ENCODE measurements at places on chromosomes 5 and 9.

GRCh38 chr5:142690667-142691066 lies 4.8 kb upstream of the FGF1 start:
- no peak for DNase-seq

DNA sequence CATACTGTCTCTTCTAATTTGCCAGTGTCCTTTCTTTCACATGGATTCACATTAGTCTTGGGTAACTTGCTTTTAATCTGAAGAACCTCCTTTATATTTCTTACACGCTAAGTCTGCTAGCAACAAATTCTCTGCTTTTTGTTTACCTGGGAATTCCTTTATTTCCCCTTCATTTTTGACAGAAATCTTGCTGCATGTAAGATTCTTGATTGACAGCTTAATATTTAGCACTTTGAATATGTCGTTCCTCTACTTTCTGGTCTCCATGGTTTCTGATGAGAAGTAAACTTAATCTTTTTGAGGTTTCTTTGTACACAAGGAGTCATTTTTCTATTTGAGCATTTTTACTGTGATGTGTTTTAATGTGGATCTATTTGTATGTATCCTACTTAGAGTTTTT lies 6.2 kb upstream of the PTPDC1 start:
- DNase-seq = no peak

- DNase-seq = peak; percentile 18
Observed at GRCh38 chr5:153831973-153832372, 206.7 kb downstream of the FAM114A2 start.

DNA sequence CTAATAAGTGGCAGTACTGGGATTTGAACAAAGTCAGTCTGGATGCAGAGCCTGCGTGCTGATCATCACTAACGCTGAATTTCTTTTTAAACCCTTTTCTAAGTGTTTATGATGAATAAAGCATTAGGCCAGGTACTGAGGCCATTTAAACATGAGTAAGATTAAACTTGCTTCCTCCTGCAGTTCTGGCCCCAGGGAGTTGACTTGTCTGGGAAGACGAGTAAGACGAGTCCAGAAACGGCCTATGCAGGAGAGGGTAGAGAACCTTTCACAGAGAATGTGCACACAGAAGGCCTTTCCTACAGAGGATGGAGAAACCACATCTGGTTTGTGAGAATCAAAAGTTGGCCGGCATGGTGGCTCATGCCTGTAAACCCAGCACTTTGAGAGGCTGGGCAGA lies 42.9 kb downstream of the SPRY4 start:
- no peak for DNase-seq

DNA sequence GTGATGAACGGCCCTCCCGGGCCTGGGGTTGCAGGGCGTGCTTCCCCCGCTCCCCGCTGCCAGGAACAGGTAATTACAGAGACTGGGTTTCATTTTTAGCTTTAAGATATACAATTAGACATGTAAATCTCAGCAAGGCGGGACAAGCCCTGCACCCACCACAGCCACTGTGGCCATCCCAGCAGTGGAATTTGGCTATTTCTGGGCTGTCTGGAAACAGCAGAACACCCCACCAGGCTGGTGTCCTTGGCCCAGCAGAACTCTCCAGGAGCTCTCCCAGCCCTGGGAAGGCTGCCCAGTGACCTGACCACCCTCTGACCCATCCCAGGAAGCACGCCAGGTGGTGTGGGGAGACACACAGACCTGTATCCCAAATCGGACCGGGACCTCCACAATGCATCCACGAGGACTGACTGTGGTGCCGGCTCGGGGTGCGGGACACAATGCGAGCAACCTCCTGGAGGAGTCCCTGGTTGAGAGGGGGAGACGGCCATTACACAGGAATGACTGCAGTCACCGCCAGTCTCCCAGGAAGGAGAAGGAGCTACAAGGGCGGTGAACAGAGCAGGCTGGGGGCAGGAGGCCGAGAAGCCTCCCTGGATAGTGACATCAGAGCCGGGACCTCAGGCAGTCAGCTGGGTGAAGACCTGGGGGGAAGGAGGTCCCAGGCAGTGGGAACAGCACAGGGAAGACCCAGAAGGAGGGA lies 17.3 kb downstream of the EEIG1 start:
- no peak for DNase-seq

- DNase-seq = no peak
Observed at GRCh38 chr5:145685417-145685816, 149.7 kb downstream of the PRELID2 start.

DNA sequence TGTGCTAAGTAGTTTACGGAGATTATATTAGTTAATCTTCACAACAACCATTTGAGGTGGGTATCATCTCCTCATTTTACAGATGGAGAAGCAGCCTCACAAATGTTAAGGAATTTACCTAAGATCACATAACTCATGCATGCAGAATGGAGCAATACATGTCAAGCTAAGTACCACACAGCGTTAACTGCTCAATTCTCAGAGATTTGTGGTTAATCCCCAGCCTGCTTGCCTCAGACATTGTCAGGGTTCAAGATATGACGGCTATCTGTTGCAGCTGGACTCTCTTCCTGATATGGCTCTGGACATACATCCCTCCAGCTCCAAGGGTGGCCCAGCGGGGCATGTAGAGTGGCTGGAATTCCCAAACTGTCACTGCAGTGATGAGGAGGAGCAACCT lies 7.3 kb upstream of the ZNF346 start:
- no peak for DNase-seq

DNA sequence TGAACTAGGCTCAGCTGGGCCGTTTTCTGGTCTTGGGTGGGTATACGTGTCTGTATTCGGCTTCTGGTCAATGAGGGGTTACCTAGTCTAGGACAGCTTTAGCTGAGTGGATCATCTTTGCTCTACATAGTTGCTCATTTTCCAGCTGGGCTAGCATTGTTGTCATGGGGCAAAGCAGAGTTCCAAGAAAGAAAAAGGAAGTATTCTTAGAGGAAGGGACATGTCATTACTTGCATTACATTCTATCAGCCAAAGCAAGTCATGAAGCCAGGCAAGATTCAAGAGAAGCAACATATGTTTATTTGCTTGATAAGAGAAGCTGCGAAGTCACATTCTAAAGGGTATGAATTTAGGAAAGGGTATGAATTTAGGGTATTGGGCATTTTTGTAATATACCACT lies 396.5 kb downstream of the ZNF608 start:
- no peak for DNase-seq

DNA sequence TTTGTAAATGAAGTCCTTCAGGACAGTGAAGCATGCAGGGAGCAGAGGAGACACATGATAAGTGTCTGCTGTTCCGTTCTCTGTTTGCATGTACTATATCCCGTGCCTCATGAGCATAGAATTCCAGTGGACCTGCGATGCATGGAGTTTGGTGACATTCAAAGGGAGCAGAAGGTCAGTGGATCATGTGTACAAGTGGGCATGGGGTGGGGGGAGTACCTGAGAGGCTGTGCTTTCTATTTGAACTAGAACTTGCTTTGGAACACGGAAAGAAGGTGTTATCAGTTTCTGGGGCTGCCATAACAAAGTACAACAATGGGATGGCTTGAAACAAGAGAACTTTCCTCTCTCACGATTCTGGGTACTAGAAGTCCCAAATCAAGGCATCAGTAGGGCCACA lies 5.1 kb upstream of the CCNJL start:
- DNase-seq = no peak

DNA sequence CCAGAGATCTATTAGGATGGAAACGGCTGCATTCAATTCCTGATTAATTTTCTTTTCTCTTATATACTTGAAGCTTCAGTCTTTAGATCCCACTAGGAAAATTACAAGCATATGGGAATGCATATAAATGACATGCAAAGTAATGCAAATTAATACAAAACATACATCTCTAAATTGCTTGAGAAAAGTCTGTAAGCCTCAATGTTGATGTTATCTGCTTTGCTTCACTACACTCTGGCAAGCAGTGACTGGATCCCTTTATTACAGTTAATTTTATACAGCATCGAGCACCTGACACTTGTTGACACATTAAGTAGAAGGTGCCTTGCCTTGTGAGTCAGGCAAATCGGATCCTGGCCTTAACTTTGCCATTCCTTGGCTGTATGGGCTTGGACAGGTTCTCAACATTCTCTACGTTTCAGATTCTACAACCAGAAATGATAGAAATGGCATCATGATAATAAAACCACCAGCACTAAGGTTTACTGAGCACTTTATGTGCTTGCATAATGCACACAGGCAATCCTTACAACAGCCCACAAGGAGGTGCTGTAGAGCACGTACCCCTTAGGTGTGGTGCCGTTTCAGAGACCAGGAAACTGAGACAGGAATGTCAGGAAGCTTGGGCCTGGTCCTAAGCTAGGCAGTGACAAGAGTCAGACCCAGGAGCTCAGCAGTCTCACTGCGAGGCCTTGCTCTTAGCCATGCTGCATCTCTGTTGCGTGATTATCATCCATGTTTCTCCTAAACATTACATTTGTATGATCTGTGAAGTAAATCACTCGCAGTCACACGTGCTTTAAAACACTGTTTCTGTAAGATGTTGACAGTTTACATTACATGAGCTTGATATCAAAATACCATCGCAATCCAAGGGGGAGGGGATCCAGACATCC lies 2.7 kb downstream of the GCNT4 start:
- DNase-seq = peak; percentile 69

DNA sequence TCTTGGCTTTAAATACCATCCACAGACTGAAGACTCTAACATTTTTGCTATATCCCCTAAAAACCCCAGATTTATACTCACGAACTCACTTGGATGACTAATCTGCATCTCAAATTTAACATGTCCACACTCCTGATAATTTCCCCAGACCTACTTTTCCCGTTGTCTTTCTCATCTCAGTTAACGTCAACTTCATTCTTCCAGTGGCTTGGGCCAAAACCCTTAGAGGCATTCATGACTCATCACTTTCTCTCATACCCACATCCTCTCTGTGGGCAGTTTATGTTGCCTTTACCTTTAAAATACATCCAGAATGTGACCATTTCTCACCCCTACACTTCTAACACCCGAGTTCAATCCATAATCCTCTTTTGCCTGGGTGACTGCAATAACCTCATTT lies 96.7 kb downstream of the EDIL3 start:
- no peak for DNase-seq

DNA sequence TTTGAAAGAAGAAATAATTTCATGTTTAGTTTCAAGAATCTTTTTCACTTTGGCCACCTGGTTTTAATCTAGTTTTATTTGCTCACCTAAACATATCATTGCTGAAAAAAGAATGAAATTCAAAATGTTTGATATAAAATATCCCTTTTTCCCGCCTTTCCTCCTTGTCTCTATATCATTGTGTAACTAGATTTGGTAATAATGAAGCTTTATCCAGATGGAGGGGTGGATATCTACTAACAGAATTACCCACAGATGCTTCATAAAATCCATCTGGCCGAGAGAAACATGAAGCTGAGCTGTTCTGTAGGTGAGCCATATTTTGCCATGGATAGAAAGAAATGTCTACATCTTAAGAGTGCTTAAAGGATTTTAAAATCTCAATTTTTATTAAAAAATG lies 214.7 kb downstream of the ICE1 start:
- DNase-seq = no peak

DNA sequence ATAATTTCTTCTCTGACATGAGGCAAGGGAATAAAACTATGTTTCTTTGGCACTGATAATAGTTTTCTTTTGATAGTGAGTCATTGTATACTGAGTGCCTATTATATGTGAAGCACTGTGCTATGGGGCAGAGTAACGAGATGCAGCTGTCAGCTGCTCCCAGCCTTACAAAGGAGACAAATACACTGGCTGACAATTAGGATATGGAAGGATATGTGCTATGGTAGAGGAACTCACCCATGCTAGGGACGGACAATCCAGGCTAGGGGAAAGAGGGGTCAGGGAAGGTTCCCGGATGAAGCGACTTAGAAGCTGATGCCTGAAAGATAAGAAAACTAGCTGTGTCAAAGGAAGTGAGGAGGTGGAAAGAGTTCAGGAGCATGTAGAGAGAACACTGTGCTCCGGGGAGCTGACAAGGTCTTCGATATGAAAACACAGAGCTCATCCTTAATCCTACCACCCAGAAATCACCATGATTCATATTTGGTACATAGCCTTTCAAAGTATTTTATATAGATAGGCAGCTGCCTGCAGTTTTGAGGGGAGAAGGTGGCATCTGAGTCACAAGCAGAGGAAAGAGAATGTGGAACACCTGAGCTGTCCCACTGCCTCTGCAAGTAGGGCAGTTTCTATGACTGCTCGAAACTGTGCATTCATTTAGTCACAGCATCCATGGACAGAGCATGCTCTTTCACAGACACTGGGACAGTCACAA lies 12.1 kb downstream of the BSPRY start:
- no peak for DNase-seq

DNA sequence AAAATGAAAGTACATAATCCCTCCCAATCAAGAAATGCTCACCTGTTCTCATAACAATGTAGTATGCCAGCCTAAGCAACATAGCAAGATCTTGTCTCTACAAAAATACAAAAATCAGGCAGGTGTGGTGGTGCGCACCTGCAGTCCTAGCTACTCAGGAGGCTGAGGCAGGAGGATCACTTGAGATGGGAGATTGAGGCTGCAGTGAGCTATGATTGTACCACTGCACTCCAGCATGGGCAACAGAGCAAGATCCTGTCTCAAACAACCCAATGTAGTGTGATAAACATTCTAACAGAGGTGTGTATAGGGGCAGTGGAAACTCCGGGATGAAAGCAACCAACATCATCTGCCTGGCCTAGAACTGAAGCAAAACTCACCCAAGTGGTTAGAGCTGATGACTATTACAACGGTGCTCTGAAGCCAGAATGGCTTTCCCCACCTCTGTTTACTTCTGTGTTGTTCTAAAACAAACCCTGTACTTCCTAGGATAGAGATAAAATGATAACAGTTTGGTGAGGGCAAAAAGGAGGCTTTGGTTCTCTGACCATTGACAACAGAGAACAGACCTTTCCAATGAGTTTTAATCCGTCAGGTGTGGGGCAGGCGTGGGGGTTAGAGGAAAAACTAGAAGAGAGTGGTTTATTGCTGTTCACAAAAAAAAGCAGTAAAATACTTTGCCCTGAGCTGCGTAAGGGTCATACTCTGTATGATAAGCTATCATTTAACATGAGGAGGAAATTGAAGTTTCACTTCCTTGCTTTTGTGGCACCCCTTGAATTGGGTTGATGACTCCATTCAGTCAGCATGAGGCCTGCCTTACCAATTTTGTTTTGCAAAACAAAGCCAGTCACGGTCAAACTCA lies 18.9 kb downstream of the WNT8A start:
- DNase-seq = peak; percentile 25

DNA sequence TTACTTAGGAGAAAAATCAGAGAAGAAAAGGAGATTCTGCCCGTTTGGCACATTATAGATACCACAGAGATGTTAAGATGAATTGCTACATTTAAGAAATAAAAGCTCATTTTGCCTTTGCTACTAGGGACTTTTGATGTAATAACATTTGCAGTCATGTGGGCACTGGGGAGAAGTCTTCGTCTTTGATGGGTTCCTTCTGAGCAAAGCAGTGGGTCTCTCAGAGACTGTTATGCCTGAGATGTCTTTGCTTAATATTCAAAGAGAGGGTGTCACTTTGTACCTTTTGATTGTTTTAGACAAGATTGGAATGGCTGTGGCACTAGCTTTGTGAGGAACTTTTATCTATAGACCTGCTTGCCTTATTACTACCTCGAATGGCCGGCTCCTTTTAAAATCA lies 25.0 kb downstream of the SLC25A25 start:
- no peak for DNase-seq

Data from suppressor macrophage (primary cell).